Amygdala (tissue), 56 donors: ENCODE measurements at places on chromosomes 5 and 9.

DNA sequence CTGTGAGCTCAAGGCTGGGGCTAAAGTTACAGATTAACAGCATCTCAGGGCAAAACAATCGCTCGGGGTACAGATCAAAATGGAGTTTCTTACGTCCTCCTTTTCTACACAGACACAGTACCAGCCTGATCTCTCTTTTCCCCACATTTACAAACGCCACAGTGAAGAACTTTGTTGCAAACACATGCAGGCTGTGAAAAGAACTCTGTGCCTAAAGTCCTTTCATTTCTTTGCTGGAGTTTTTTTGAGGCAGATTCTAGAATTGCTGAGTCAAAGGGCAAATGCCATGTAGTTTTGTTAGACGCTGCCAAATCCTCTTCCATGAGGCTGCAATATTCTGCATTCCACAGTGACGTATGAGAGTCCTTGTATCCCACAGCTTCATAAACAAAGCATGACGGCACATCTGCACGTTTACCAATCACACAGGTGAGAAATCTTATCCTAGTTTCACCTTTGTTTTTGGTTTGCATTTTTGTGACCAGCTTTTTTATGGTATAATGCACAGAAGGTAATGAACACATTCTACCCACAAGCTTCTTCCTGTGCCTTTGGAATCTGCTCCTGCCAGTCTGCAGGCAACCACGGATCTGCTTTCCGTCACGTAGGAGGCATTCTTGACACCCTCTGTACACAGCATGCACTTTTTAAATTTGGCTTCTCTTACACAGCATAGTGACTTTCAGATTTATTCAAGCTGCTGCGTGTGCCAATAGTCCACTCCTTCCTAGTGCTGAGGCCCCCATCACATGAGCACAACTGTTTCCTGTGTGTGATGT is 44.6 kb upstream of the LPCAT1 start:
- no peak for DNase-seq

DNA sequence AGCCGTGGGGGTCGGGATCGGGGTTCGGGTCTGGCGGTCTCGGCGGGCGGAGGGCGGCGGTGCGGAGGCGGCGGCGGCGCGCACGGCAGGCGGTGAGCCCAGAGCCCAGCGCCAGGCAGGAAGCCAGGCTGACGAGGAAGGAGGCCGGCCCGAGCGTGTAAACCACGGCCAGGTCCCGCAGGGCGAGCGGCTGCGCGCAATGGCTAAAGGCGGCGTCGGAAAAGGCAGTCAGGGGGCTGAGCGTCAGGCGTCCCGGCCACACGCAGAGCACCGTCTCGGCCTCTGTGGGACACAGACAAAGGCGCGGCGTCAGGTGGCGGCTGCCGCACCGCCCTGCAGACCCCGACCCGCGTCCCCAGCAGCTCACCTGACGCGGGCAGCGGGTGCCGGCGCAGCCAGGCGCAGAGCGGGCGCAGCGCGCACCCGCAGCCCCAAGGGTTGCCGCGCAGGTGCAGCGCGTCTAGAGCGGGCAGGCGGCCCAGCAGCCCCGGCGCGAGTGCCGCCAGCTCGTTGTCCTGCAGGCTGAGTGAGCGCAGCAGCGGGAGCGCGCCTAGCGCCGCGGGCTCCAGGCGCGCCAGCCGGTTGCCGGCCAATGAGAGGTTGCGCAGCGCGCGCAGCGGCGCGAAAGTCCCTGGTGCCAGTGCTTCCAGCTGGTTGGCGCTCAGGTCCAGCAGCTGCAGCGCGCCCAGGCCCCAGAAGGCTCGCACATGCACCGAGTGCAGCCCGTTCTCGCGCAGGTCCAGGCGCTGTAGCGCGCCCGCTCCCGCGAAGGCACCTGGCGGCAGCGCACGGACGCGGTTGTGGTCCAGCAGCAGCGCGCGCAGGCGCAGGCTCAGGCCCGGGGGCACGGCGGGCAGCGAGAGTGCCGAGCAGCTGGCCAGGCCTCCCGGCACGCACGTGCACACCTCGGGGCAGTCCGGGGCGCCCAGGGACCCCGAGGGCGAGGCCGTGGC is 671 bp downstream of the LRRC26 start:
- no peak for DNase-seq

- DNase-seq, result no peak
These were observed 54.0 kb upstream of the STOM start for GRCh38 chr9:121424024-121424432.

DNA sequence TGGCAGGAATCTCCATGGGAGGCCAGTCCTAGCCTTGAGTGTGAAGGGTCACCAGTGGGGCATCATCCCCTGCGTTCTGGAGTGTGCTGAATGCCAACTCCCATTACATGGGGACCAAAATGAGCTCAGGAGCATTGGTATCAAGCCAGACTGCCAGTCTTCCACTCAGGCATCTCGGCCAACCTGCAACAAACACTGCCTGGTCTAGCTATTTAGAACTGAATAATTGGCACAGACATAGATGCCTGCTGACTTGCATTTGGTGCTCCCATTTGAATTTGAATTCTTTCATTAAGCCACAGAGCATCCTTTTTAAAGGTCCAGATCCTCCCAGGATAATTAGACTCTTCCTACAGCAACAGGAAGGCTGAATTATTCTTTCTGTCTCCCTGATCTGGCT is 116.6 kb upstream of the ABCA1 start:
- DNase-seq, result no peak

GRCh38 chr5:56818450-56819037 is 3.2 kb downstream of the MAP3K1 start:
- no peak for DNase-seq

- DNase-seq, result no peak
These were observed 122.2 kb downstream of the TRPM6 start for GRCh38 chr9:74765481-74765971.

DNA sequence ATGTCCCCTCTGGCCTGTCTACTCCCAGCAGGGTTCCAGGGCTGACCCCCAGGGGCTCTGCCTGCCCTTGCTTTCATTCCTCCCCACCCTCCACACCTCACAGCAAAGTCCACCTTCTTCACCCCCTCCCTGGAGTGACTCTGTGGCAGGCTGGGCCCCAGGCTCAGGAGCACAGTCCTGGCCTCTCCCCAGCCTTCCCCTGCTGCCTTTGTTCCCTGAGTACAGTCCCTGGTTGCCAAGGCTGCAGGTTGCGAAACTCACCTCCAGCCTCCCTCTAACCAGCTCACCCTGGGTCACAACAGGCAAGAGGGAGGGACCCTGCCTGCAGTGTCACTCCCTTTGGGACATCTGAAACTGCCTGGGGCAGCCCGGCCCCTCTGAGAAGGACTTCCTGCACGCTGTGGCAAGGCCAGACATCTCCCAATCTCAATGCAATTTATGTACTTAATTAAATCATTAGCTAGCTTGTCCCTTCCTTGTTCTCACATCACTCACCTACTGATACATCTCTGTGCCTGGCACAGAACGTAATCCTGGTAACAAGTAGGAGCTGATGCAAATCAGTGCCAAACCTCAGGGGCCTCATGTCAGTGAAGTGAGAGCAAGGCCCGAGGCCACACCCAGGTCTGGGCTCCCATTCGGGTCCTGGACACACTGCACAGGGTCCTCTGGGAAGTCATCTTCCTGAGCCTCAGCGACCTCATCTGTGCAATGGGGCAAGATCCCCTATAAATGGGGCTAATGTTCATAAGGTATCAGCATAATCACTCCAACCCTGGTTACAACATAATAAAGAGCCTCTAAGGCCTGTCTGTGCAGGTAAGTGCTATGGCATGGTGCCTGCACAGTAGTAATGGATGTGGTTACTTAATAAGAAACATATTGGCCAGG is 27.3 kb upstream of the TRIM14 start:
- DNase-seq, result no peak

DNA sequence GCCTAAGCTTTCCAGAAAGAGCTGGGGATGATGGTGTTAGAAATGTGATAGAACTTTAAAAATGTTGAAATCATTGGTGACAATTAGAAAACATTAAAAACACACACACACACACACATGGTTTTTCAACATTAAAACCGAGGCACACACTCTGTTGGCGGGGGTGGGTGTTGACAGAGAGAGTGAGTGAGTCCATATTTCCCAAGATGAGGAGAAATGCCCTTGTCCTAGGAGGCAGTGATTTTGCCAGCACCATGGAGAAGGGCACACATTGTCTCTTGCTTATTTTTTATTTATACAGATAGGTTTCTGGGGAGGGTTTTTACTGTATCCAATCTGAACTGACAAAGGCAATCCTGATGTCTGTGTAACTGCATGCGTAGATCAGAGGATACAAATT is 152.5 kb downstream of the INSYN2B start:
- no peak for DNase-seq

GRCh38 chr5:41415242-41415641 is 95.2 kb downstream of the PLCXD3 start:
- DNase-seq, result no peak

- DNase-seq, result no peak
These were observed 161.7 kb upstream of the RPS23 start for GRCh38 chr5:82439750-82440445.

DNA sequence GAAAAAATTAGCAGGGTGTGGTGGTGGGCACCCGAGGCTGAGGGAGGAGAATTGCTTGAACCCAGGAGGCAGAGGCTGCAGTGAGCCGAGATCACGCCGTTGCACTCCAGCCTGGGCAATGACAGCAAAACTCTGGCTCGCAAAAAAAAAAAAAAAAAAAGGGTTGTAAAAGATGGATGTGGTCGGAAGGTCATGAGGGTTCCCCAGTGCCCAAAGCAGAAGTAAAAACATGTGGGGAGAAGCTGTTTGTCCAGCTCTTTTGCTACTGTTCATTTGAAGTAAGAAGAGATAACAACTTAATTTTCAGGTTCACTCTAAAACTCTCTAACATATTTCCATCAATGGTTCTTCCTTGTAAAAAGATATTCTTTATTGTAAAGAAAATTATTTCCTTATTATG is 57.1 kb upstream of the GOLPH3 start:
- DNase-seq, result no peak

GRCh38 chr5:42801516-42802166 is 10.1 kb downstream of the SELENOP start:
- DNase-seq, result no peak

- no peak for DNase-seq
These were observed 1.3 kb downstream of the ERBIN start for GRCh38 chr5:65927503-65928321.

DNA sequence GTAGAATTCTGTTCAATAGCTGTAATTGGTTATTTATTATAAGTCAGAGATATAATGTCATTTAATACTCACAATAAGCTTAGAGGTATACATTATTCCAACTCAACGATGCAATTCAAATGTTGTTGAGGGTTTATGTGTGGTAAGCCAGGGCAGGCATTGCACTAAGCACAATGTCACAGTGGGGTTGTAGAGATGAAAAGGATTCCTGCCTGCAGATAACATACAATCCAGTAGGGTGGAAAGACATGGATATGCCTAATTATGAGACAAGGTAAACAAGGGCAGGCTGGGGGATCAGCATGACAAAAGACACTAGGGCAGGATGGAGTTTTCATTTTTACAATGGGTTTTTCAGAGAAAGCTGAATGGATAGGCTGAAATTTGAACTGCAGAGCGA is 98.7 kb upstream of the PALM2AKAP2 start:
- DNase-seq, result no peak

DNA sequence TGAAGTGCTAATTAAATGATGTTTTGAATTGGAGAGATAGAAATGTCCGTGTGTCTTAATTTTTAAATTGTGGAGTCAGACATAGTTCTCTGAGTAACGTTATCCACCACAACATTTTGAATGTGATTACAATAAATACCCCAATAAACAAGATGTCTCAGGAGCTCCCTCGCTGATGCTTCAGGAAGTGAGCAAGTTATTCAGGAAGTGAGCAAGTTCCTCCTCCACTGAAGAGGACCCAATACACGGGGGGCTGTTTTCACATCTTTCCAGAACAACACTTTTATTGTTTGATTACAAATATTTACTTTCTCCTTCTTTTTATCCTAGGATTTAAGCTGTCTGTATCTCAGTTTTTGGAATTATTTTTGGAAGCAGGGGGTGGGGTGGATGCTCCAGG is 363.8 kb downstream of the LRRC70 start:
- DNase-seq, result no peak

DNA sequence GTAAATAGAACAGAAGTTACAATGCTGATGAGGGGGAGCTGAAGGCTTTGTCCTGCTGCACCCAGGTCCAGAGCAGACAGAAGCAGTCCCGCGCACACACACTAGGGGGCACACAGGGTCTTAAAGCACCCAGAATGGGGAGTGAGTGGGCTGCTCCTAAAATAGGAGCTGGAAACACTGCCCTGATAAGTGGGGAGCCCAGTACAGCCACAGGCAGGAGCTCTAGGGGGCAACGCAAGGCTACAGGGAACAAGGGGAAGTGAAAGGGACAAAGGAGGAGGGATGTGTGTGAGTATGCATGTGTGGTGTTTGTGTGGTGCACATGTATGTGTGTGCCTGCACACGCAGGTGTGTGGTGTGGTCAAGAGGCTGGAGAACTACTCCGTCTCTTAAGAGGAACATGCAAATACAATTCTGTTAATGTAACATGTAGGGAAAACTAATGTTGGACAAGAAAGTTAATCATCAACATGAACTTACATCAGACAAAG is 191.5 kb downstream of the ROR2 start:
- DNase-seq, result no peak

DNA sequence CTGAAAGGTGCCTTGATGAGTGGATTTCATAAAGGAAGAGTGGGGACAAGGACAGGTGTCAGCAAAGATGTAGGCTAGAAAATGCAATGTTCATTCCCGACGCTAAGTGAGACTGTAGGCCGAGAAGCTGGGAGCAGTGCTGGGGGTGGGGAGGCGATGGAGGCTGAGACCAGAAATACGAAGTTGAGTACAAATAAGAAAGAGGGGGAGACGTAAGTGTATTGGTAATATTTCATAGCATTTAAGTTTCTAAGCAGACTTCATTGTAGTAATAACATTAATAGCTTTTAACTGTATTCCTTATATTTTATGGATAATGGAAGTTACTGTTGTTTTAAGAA is 11.0 kb downstream of the TRIP13 start:
- no peak for DNase-seq

DNA sequence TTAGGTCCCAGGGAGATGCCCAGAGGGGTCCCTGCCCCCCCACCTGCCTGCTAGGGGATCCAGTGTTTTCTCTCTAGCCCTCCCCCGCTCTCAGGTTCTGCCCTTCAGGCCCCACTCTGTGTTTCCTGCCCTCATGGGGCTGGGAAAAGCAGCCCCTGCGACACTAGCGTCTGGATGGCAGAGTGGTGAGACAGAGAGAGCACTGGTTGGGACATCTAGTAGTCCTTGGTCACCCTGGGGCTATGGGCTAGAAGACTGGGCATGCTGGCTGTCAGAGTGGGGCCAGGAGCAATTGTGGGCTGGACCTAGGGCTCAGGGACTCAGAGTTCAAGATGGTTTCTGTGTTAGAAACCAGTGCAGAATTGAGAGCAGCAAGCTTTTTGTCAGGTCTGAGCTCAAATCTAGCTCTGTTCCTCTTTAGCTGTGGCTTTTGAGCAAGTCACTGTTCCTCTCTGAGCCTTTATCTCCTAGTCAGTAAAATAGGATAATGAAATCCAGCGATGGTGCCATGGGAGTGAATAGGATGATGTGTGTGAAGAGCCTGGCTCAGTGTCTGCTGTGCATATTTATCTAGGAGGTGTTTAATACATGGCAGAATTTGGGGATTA is 39.0 kb downstream of the RGS3 start:
- DNase-seq, result no peak

GRCh38 chr5:135243556-135244285 is 155.3 kb downstream of the MACROH2A1 start:
- no peak for DNase-seq
